ENCODE measurements at places on chromosomes 11 and 22. TPM values are rescaled to one million over a fixed set of nuclear protein-coding genes. Genes with fewer than 3 reads are reported as not detected.

Gene PARVB
- total RNA-seq = 17.2 TPM

GRCh38 chr11:12291313-12291712 is 86.1 kb upstream of the PARVA start:
- DNase-seq = no peak

Gene FAT3
- total RNA-seq = 19.1 TPM

Gene MS4A2
- not detected for total RNA-seq

GRCh38 chr11:45739866-45740265 is 65.1 kb upstream of the SLC35C1 start:
- no peak for DNase-seq

Gene P2RY6
- not detected for total RNA-seq

GRCh38 chr11:23778971-23779370 is 717.9 kb upstream of the LUZP2 start:
- no peak for DNase-seq

Gene MMP12
- not detected for total RNA-seq
